ENCODE measurements at places on chromosomes 5 and 9.

- no peak for DNase-seq
Observed at GRCh38 chr5:134226441-134227192, 744 bp upstream of the PPP2CA start.

GRCh38 chr5:143059976-143060765, 290.0 kb downstream of the ARHGAP26 start:
- no peak for DNase-seq

DNA sequence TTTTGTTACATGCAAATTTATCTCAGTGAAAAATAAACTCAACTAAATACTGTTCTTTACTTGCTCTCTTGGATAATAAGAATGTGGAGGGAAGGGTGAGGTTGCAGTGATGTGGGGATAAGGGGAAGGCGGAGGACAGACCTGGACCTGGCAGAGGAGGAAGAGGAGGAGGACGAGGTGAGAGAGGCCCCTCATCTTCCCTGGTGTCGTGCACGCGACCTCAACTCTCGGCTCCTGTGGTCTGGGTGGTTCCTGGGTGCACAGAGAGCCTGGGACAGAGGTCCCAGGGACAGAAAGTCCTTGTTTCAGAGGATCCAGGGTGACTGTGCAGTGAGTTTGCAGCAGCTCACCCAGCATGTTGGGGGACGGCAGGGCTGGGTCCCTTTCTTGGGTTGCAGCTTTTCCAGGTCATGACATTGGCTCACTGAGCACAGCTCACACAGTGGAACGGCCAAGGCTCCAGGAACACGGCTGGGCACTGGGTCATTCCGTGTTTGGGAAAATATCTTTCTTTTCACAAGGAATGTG, 37.7 kb upstream of the LPCAT1 start:
- no peak for DNase-seq

DNA sequence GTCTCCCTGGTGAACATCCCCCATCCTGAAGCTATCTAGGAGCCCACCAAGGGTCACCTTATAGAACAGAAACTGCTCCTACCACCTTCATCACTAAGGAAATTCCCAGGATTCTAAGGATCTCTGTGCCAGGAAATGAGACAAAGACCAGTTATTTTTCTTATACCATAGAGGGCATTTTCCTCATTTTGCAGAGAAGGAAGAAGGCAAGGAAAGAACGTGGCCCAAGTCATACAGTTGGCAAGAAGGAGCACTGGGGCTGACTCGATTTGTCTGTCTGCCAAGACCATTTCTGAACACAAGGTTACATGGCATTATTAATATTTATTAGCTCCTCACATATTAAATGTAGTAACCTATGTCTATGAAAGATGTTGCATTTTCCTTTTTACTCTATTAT, 49.6 kb upstream of the TNFSF15 start:
- DNase-seq, result peak; percentile 31

DNA sequence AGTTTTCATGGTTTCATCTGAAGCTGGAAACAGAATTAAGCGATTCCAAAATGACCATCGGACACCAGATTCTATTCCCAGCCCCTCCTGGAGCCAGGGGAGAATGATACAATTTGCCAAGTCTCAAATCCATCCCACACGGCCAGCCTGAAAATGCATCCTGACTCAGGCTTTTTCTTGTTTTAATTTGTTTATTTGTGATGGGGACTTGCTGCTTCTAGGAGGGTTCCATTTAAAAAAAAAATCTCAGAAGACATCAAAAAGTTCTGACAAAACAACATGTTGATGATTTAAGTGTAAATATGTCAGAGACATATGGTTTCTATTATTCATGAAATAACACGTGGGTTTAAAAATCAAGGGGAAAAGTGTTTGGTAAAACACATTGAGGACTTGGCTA, 173.2 kb downstream of the GAS1 start:
- no peak for DNase-seq

DNA sequence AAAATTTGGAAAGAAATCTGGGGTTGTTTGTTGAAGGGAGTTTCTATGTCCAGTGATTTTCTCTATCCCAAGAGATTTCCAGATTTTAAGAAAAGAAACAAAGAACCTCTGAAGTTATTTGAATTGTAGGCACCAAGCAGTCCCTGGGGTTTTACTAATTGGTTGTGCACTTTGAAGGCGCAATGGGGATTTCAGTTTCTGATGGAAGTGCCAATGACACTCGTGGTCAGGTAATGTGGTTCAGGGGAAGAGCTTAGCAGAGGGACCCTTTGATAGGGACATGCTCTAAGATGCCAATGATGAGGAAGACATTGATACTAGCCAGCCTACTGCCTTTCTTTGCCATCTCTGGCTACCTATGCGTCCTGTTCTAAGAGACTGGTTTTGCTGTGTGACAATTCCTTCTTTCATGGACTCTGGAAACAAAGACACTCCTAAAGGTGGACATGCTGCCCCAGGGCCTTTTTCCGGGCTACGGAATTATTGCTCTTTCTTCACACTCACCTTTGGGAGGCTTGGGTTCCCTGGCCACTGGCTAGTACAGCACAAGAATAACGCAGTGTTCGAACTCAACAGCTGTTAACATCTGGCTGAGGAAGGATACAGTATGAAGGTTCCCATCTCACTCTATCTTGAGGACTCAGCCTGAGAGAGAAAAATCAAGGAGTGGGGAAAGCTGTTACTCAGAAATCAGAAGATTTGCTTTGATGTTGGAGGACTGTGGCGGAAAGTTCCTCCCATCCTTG, 6.9 kb upstream of the TRAF1 start:
- DNase-seq, result no peak

GRCh38 chr5:1187234-1187949, 14.0 kb upstream of the SLC6A19 start:
- no peak for DNase-seq

DNA sequence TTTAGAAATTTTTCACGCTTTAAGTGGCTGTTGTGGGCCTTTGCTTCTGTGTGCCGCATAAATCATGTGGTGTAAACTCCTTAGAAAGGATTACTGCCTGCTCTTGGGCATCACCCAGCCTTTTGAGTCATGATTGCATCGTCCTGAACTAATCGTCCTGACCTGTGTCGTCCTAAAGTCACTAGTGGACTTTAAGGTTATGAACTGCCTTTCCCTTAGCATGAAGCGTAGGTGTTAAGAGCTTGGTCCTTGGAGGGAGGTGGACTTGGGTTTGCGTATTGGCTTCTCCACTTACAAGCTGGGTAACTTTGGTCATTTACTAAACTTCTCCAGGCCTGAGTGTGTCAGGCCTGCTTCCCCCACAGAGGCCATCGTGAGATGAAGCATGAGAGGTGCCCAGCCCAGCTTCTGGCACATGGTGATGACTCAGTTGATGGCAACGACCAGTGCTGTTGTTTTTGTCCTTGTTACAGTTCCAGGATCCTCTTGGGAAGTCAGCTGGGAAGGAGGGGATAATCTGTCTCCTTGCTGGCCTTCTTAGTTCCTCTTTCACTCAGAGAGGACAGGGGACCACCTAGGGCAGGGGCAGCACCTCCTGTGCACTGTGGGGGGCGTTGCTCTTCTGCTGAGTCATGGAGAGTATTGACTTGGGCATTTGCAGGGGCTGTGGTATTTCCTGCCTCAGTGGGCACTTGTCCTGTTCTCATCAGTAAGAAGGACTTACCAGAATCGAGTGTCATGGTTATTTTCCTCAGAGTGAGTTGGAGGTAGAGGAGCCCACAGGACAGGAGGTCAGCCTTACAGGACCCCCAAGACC, 54.2 kb upstream of the NCS1 start:
- DNase-seq, result peak; percentile 51

DNA sequence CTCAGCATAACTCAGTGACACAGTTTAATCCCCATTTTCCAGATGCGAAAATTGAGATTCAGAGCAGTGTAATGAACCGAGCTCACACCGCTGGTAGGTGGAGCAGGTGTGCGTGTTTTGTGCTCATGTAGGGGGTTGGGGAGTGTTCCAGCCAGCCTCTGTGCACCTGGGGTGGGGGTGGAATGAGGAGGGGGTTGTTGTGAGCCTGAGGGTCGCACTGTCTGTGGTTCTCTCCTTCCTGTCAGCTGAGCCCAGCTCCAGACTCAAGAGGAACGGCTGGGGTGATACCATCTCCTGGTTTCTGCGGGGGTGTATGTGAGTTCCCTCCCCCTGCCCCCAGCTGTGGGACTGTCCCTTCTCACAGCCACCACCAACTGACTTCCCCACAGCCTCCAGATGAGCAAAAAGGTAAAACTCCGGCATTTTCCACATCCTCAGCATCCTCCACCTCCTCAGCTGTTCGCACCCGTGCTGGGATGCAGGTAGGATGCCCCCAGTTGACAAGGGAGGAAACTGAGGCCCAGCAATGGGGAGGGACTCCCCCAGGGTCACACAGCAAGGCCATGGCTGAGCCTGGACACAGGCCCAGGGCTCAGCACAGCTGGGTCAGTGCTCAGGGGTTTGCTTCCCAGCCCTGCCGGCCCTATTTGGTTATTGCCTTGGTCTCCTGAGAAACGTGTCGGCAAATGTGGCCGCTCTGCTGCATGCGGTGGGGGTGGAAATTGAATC, 2.1 kb downstream of the SH2D3C start:
- DNase-seq, result no peak

- peak; percentile 58 for DNase-seq
Observed at GRCh38 chr9:124078641-124079040, 67.1 kb downstream of the LHX2 start.

DNA sequence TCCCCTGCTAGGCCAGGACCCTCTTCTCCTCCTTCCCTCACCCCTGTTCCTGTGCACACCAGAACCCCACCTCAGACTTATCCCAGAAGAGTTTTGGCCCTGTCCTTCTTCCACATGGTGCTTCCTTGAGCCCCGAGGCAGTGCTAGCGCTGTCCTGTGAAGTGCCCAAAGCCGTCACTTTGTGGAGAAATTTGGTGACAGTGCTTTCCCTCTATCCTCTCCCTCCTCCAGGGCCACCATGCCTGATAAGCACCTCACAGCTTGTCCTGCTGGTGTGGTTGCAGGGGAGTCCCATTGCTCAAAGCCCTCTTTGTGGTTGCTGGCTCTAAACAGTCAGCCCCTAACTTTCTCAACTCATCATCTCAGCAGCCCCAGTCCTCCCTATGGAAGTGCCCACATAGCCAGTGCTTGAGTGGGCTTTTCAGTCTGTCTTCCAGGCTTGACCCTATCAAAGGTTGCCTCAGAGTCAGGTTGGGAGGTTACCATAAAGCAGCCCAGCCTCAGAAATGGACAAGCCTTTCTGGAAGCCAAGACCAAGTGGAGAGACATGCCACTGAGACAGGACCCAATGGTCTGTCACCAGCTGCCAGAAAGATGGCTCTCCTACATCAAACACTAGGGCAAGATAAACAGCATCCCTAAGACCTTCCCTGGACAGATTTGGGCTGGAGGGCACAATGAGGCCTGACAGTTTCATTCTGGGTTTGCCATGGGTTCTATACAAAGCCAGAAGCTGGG, 18.0 kb downstream of the IGIP start:
- no peak for DNase-seq

DNA sequence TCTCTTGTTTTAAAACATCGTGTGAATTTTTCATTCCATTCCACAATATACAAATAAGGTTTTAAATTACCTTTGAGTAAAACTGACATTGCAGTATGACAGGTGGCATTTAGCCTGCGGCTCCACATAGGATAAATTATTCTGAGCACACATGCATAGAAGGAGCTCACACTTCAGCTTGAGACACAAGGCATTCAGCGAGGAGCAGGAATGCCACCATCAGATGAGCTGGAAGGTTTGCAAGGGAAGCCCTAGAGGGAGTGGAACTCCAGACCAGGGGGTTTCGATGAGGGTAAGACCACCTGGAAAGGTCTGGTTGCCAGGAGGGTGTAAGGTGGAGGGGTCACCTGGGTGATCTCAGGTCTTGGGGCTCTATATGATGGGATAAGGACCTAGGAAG, 259.0 kb upstream of the ADRA1B start:
- DNase-seq, result no peak

- peak; percentile 12 for DNase-seq
Observed at GRCh38 chr5:113382731-113383130, 52.1 kb downstream of the TSSK1B start.

- DNase-seq, result no peak
Observed at GRCh38 chr5:1217596-1218206, 7.5 kb upstream of the SLC6A18 start.

DNA sequence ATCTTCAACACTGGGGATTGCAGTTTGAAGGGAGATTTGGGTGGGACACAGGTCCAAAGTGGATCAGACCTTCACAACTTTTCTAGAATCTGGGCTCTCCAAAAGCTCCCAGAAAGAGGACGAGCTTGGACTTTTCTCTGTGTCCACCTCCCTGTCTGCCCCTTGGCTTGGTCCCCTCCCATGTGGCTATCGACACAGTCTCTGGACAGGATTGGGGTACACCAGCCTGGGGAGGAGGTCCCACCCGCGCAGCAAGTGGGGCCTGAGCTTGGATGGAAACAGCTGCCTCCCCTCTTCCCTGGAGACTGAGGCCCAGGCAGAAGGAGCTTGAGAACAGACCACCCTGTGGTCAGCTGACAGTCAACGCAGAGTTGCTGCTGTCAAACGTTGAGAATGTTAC, 84.6 kb upstream of the FCN1 start:
- DNase-seq, result no peak

GRCh38 chr5:118544887-118545449, 443.4 kb downstream of the DTWD2 start:
- DNase-seq, result peak; percentile 51
